Effector memory CD8-positive, alpha-beta T cell (primary cell): ENCODE measurements at places on chromosomes 3 and 15.

DNA sequence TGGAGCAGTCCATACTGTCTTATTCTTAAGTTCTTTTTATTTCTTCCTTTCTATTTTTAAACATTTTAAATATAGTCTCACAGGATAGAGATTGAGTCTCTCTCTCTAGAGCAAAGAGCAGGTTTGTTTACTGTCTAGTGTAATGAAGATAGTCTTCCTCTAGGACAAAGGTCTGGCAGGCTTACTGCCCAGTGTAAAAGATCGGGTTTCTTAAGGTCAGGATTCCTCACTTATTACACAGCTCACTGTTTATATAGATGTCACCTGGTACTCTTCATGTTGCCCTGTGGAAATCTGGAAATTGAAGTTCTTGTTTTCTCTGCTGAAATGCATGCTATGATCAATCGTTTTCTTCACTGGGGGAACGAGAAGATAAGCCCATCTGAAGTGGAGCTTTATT lies 76.0 kb downstream of the ZBBX start:
- no peak for DNase-seq
- H3K27me3 ChIP-seq: no peaks in the 10 kb centered on the region
- no peaks in the 10 kb centered on the region for H3K4me1 ChIP-seq
- H3K4me3 ChIP-seq: no peak overlapping the region
- no peaks in the 10 kb centered on the region for H3K36me3 ChIP-seq

GRCh38 chr3:167762296-167762695 lies 26.8 kb downstream of the SERPINI1 start:
- H3K27ac ChIP-seq: no peak overlapping the region
- H3K4me3 ChIP-seq: no peak overlapping the region
- no peak for DNase-seq
- H3K27me3 ChIP-seq: no peaks in the 10 kb centered on the region
- no peaks in the 10 kb centered on the region for H3K36me3 ChIP-seq

GRCh38 chr3:157695103-157695502 lies 191.9 kb upstream of the VEPH1 start:
- DNase-seq: no peak
- H3K36me3 ChIP-seq: no peaks in the 10 kb centered on the region
- no peak overlapping the region for H3K4me3 ChIP-seq
- H3K4me1 ChIP-seq: no peaks in the 10 kb centered on the region
- H3K27me3 ChIP-seq: no peaks in the 10 kb centered on the region

GRCh38 chr15:66760968-66761725 lies 59.1 kb downstream of the SMAD6 start:
- no peak overlapping the region for H3K27ac ChIP-seq
- no peaks in the 10 kb centered on the region for H3K4me1 ChIP-seq
- no peak for DNase-seq
- peaks cover 83% of the 10 kb centered on the region for H3K27me3 ChIP-seq

DNA sequence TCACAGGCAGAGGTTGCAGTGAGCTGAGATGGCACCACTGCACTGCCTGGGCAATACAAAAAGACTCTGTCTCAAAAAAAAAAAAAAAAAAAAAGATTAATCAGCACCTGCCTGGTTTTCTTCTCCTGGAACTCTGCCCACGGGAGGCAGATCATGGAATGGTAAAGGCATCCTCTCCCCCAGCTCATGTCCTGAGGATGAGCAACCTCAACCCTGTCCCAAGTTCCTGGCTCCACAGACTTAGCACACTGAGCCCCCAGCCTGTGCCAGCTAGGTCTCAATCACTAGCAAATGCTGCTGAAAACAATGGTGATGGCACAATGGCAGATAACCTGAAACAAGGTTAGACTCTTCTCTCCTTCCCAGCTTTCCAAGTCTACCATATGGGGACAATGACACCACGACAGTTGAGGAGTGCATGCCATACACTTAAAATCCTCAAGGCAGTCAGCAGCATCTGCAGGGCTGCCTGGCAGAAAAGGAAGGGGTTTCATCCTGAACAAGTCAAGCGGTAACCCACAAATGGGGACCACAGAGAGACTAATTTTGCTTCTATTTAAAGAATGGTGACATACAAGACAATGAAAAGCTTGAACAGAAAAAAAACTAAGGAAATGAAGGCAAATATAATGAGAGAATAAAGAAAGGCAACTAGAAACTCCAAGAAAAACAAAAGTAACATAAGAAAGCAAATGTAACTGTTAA lies 4.8 kb downstream of the CLN6 start:
- peaks cover 17% of the 10 kb centered on the region for H3K4me1 ChIP-seq
- no peak overlapping the region for H3K4me3 ChIP-seq
- H3K27ac ChIP-seq: no peak overlapping the region
- H3K36me3 ChIP-seq: no peaks in the 10 kb centered on the region

DNA sequence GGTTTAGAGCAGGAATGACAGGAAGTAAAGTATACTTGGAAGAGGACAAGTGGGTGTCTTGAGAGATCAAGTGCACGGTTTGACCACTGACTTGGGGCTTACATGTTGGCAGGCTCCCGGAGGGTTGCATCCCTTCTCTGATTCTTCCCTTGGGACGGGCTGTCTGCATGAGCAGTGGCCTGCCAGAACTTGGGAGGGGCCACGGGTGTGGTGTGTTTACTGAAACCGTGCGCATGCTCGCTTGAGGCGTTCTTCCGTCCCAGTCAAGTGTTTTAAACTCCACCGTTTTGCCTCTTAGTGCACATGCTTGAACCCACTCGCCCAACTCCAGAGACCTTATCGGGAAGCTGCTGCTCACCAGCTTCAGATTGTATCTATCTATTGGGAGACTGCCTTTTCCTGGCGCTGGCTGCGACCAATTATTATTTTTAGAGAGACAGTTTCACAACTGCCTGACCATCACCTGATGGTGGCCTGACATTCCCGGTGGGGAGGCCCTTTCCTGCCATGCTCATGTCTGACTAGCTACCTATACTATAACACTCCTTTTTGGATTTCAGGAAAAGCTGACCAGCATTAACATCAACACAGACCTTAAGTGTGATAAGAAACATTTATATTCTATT lies 14.9 kb upstream of the C3orf22 start:
- no peak overlapping the region for H3K27ac ChIP-seq
- DNase-seq: no peak
- no peaks in the 10 kb centered on the region for H3K4me1 ChIP-seq
- H3K4me3 ChIP-seq: no peak overlapping the region
- H3K36me3 ChIP-seq: no peaks in the 10 kb centered on the region

GRCh38 chr15:40441565-40442531 lies 1.1 kb downstream of the BAHD1 start:
- H3K27me3 ChIP-seq: peaks cover 14% of the 10 kb centered on the region
- H3K27ac ChIP-seq: peak overlapping the region; percentile 18

- no peak overlapping the region for H3K4me3 ChIP-seq
- no peaks in the 10 kb centered on the region for H3K27me3 ChIP-seq
- no peak overlapping the region for H3K27ac ChIP-seq
Observed at GRCh38 chr3:177468816-177469215, 271.5 kb upstream of the TBL1XR1 start.

DNA sequence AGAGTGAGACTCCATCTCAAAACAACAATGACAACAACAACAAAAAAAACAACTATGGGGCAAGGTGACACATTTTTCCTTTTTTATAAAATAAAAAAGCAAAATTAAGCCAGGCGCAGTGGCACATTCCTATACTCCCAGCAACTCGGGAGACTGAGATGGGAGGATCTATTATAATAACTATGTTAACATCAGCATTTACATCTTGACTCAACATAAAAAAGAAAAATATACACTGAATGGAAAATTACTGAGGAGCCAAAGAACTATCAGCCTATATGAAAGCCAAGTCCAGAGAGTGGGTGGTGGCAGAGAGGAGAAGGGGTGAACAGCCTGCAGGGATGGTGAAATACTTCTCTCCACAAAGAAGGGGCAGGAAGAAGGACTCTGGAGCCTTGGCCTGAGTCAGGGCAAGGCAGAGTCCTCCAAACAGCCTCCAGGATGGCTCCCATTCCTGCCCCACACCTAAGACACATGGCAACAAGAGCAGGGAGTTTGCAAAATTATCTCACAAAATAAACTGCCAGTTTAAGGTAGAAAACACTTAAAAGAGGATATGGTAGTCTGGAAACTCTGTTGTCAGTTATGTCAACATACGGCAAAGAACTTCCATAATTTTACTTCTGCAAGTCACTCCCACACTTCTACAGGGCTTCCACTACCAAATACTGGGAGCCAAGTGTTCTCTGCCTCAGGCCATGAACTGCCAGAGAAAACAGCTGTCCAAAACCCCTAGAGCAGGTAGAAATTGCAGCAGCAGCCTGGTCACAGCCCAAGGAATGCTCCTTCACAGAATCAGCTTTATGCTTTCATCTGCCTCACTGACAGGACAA lies 25.9 kb downstream of the HSPBAP1 start:
- H3K4me3 ChIP-seq: no peak overlapping the region
- H3K27ac ChIP-seq: peak overlapping the region; percentile 65
- no peaks in the 10 kb centered on the region for H3K27me3 ChIP-seq
- no peaks in the 10 kb centered on the region for H3K4me1 ChIP-seq
- peaks cover 11% of the 10 kb centered on the region for H3K36me3 ChIP-seq

GRCh38 chr3:81952141-81952540 lies 190.7 kb upstream of the GBE1 start:
- H3K27me3 ChIP-seq: no peaks in the 10 kb centered on the region
- no peak for DNase-seq
- no peak overlapping the region for H3K27ac ChIP-seq
- no peaks in the 10 kb centered on the region for H3K36me3 ChIP-seq
- no peak overlapping the region for H3K4me3 ChIP-seq

DNA sequence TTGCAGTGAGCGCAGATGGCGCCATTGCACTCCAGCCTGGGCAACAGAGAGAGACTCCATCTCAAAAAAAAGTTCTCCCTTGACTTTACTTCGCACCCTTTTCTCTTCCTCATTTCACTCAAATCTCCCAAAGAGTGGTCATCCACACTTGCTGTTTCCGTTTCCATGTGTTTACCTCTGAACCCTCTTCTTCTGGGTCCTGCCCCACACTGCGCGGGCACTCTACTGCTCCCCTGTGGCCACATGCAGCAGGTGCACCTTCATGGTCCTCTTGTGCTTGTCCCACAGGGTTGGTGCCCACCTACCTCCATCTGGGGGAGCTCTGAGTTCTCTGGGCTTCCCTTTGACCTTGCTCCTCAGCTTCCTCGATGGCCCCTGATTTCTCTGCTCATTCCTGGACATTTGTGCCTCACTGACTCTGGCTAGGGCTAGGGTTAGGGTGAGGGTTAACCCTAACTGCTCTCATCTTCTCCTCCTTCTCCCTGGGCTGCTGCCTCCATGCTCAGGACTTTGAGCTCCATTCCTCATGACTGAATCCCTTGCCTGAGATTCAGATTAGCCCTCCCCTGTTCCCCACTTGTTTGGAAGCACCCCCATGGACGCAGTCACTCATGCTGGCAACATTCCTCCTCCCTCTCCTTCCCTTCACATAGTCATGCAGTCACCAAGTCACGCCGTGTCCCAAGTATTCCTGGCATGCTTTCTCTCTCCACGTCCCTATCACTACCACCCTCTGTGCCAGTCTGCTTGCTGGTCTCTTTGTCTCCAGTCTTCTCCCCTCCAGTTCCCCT lies 26.6 kb upstream of the KY start:
- no peak overlapping the region for H3K4me3 ChIP-seq
- no peak for DNase-seq
- no peak overlapping the region for H3K27ac ChIP-seq

GRCh38 chr3:99410789-99411311 lies 227.5 kb upstream of the COL8A1 start:
- H3K4me3 ChIP-seq: no peak overlapping the region
- no peaks in the 10 kb centered on the region for H3K4me1 ChIP-seq
- DNase-seq: no peak

DNA sequence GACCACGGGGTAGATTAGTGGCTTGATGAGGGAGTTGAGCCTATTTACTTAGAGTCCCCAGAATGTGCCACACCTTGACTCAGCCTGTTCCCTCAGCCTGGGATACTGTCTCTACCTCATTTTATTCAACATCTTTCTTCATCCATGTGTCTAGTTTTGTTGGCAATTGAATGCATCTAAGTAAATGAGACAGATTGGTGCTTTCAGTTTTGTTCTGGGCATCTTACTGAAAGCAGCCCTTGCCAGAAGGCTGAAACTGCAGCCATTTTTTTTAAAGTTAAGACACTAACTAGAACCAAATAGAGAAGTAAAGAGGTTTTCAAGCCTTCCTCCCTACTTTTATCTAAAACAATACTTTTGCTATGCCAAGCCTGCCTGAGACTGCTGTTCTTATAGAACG lies 246.8 kb downstream of the SLCO3A1 start:
- peaks cover 6% of the 10 kb centered on the region for H3K36me3 ChIP-seq
- no peak overlapping the region for H3K4me3 ChIP-seq
- no peaks in the 10 kb centered on the region for H3K27me3 ChIP-seq
- no peak for DNase-seq
- H3K27ac ChIP-seq: peak overlapping the region; percentile 77

- peaks cover 29% of the 10 kb centered on the region for H3K4me1 ChIP-seq
- H3K27ac ChIP-seq: no peak overlapping the region
- peaks cover 66% of the 10 kb centered on the region for H3K27me3 ChIP-seq
Observed at GRCh38 chr15:76333720-76334437, 2.7 kb upstream of the ISL2 start.

DNA sequence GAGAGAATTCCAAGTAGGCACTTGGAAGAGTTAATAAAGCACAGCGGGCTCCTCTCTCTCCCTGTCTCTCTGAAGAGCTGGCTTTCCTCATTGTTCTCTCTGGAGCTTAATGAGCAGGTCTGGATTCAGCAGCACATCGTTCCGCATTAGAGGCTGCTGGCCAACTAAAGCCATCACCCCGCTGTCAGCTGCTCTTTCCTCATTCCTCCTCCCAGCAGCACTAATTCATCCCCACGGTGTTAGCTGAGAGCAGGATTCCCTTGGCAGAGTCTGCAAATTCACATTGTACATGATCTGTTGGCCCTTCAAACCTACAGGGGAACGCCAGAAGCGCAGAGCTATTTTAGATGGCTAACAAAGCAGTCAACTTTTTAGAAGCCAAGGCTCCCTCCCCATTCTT lies 44.2 kb downstream of the SGO1 start:
- peak overlapping the region; percentile 82 for H3K27ac ChIP-seq
- DNase-seq: no peak
- peaks cover 68% of the 10 kb centered on the region for H3K36me3 ChIP-seq
- no peaks in the 10 kb centered on the region for H3K27me3 ChIP-seq
- H3K4me3 ChIP-seq: no peak overlapping the region
- H3K4me1 ChIP-seq: peaks cover 6% of the 10 kb centered on the region

DNA sequence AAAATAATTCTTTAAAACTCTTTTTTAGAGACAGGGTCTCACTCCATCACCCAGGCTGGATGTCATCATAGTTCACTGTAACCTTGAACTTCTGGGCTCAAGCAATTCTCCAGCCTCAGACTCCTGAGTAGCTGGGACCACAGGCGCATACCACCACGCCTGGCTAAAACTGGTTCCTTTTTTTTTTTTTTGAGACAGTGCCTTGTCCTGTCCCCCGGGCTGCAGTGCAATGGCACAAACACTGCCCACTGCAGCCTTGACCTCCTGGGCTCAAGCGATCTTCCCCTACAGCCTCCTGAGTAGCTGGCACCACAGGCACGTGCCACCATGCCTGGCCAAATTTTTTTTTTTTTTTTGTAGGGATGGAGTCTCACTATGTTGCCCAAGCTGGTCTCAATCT lies 23.7 kb upstream of the FURIN start:
- peaks cover 3% of the 10 kb centered on the region for H3K36me3 ChIP-seq
- no peak overlapping the region for H3K4me3 ChIP-seq
- DNase-seq: no peak

GRCh38 chr3:123390865-123391600 lies 57.9 kb downstream of the ADCY5 start:
- peaks cover 65% of the 10 kb centered on the region for H3K27me3 ChIP-seq
- H3K36me3 ChIP-seq: peaks cover 2% of the 10 kb centered on the region
- no peaks in the 10 kb centered on the region for H3K4me1 ChIP-seq
- H3K4me3 ChIP-seq: no peak overlapping the region
